ENCODE measurements at places on chromosomes 13 and 19.

- H3K36me3 ChIP-seq, result no peaks in the 10 kb centered on the region
- H3K4me3 ChIP-seq, result no peak overlapping the region
- peaks cover 9% of the 10 kb centered on the region for H3K4me1 ChIP-seq
- no peak overlapping the region for H3K27ac ChIP-seq
Observed at GRCh38 chr13:85527316-85527715, 271.9 kb downstream of the SLITRK6 start.

GRCh38 chr13:32504876-32505275 is 33.7 kb downstream of the N4BP2L2 start:
- DNase-seq, result no peak
- peaks cover 3% of the 10 kb centered on the region for H3K36me3 ChIP-seq
- no peak overlapping the region for H3K27ac ChIP-seq
- H3K27me3 ChIP-seq, result no peaks in the 10 kb centered on the region
- no peaks in the 10 kb centered on the region for H3K4me1 ChIP-seq

DNA sequence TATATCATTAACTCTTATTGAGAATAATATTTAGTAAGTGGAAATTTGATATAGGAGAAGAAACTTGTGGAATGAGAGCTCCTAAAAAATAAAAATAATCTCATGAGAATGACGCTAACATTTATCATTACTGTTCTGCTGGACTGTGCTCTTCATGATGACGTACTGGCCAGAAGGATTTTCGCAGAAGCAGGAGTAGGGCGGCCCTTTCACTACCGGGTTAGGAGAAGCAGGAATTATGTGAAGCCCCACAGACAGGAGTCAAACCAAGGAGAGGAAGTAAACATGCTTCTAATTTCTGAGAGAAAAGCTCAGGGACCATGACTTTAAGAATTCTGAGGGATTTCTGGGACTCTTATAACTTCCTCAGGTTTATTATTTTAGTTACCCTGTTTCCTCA is 195.1 kb downstream of the VWA8 start:
- DNase-seq, result no peak
- no peak overlapping the region for H3K27ac ChIP-seq
- no peak overlapping the region for H3K4me3 ChIP-seq
- no peaks in the 10 kb centered on the region for H3K36me3 ChIP-seq
- no peaks in the 10 kb centered on the region for H3K27me3 ChIP-seq

DNA sequence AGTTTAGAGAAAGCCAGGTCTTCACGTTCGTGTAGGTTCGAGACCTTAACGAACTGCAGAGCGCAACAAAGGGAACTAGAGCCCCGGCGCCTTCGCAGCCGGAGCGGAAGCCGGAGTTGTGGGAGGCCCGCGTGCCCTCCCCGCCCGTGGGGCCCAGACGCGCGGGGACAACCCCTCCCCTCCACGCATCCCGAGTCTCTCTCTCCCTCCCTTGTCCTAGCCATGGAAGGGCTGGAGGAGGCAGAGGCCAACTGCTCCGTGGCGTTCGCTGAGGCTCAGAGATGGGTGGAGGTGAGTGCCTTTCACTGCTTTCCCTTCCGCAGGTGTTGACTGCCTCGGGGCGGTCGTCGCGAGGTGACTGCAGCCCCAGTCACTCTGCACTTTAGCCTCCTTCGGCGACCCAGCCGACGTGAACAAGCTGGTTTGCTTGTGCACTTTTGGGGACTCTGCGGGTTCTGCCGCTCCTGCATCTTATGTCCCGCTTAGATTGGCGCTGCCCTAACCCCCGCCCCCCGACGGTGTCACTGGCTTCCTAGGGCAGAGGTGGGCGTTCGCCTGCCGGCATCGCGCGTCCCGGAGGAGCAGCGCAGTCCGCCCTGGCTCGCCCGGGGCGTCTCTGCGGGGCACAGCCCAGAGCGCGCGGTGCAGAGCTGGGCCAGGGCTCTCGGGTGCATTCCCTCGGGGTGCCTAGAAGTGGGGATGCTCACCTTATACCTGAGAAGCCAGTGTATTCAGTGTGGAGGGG is 478 bp downstream of the LMO7 start:
- H3K36me3 ChIP-seq, result no peaks in the 10 kb centered on the region
- no peak overlapping the region for H3K27ac ChIP-seq
- peaks cover 7% of the 10 kb centered on the region for H3K4me1 ChIP-seq
- DNase-seq, result peak; percentile 54
- peaks cover 7% of the 10 kb centered on the region for H3K27me3 ChIP-seq
- H3K4me3 ChIP-seq, result peak overlapping the region; percentile 62

DNA sequence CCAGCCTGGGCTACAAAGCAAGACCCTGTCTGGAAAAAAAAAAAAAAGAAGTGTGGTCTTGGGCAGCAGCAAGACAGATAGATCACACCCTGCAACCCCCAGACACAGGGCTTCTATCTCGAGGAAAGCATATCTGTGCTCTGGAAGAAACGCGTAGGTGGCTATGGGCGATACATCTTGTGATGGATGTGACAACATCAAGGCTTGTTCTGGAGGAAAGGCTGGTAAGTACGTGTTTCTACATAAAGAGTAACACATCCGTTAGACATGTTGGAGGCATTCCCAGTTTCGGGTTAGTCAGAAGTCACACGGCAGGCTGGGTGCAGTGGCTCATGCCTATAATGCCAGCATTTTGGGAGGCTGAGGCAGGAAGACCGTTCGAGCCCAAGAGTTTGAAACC is 6.6 kb upstream of the DHDH start:
- no peaks in the 10 kb centered on the region for H3K4me1 ChIP-seq
- H3K36me3 ChIP-seq, result no peaks in the 10 kb centered on the region
- DNase-seq, result peak; percentile 76
- H3K27ac ChIP-seq, result peak overlapping the region; percentile 56
- H3K27me3 ChIP-seq, result no peaks in the 10 kb centered on the region

GRCh38 chr19:9827289-9828238 is at the start of gene UBL5:
Gene UBL5 (plus strand): TSS chr19:9827918. CDS start chr19:9828338, 420 bp downstream.
- peak; percentile 89 for DNase-seq
- H3K36me3 ChIP-seq, result peaks cover 4% of the 10 kb centered on the region
- no peaks in the 10 kb centered on the region for H3K27me3 ChIP-seq
- H3K4me1 ChIP-seq, result peaks cover 6% of the 10 kb centered on the region

DNA sequence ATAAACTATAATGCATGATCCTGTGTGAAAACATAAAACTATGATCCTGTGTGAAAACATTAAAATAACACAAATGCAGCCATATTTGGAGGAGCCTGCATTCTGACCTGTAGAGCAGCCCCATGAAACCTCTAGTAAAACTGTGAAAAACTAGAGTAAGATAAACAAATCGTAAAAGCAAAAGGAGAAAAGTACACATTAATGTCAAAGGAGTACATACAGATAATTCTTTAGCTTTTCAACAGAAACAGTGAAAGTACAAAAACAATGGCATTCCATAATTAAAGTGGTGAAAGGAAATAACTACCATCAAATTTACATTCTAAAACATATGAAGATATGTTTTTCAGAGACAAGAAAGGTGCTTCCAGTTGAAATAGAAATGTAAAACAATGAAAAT is 1267.2 kb downstream of the SLITRK1 start:
- no peaks in the 10 kb centered on the region for H3K27me3 ChIP-seq
- H3K4me1 ChIP-seq, result no peaks in the 10 kb centered on the region
- no peak for DNase-seq
- no peak overlapping the region for H3K27ac ChIP-seq
- no peaks in the 10 kb centered on the region for H3K36me3 ChIP-seq

Data from lung (tissue), 17 donors.